ENCODE measurements at places on chromosomes 11 and 22.

DNA sequence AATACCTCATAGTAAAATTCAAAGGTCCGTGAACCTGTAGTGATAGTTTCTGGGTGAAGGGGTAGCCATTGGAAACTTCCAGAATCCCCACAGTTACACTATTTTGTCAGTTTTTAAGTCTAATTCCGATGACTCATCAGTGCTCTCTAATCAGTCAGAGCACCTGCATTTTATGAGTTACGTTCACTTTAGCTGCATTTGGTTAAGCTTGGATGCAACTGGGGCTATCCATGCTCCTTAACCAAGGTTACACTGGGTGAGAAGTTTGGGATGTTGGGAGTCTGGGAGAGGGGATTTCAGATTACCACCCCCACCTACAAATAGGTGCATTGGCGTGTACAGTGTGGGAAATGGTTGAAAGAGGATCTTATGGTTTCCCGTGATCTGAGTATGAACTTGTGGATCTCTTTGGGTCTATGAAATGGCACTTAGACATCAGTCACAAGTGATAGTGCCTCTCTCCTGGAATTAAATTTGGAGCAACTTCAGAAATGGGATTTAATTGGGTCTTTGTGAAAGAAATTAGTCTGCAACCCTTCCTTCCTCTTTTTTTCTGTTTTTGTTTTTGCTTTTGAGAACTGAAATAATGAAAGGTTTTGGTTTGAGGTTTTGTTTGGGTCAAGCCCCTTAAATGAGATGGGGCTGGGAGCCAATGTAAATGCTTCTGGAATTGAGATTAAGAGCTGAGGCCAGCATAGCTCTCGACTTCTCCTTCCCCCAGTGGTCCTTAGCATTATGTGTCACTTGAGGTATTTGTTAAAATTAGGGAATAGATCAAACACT lies 31.5 kb downstream of the EHF start:
- DNase-seq: no peak

DNA sequence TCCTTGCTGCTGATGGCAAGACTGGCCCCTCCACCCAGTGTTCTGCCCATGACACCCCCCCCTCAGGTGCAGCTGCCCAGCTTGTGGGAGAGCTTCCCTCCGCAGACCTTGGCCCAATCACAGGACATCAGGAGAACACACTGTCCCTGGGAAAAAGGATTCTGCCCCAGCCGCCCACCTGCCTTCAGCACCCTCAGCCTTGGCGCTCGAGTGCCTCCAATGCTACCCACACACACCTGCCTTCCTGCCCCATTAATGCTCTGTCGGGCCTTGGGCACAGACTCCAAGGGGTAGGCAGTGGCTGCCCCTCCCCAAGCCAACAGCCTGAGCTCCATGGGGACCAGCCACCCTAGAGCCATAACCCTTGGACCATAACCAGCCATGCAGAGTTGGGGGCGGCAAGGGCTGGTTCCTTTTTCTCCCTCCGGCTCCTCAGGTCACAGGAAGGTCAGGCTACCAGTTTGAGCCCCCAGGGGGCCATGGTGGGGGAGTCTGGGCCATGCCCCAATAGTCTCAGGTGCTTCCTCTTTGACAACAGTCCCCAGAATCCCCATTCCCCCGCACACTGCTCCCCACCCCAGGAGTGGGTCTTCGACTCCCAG lies 1.3 kb upstream of the ZNF70 start:
- no peak for DNase-seq

DNA sequence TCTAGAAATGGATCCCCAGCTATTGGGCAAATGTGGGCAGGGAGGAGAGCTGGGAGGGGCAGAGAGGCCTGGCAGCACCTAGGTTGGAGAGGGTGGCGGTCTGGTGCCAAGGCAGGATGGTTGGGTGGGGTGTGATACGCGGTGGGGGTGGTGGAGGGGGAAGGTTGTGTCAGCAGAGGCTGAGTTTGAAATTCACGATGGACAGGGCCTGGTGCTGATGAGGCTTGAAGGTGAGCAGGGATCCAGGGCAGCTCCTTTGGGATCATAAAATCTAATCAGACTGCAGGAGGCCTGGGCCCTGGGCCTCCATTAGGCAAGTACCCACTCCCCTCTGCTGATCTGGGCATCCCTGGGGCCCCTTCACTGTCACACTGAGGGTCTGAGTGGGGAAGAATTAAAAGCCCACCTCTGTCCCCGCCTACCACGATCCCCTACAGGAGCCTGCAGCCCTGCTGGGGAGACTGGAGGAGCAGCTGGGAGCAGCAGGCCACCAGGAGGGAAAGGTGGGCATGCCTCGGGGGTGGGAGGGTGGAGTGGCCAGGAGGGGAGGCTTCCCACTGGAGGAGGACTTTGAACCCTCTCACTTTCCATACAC lies 24.0 kb downstream of the IGLL1 start:
- no peak for DNase-seq

DNA sequence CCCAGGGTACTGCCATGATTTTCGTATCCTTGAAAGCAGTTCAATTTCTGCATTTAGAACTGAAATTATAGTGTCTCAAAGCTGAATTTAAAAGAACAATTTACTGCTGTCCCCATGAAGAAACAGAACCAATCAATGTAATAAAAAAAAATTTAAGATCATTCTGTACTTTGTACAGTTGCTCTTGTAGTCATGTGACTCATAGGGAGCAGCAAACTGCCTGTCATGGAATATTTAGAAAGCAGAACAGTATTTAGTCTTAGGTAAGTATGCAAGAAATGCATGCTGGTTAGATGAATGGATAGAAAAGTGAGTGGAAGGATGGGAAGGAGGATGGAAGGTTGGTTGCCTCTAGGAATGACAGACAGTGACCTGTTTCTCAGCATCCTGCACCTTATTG lies 450.9 kb downstream of the RAB38 start:
- no peak for DNase-seq

DNA sequence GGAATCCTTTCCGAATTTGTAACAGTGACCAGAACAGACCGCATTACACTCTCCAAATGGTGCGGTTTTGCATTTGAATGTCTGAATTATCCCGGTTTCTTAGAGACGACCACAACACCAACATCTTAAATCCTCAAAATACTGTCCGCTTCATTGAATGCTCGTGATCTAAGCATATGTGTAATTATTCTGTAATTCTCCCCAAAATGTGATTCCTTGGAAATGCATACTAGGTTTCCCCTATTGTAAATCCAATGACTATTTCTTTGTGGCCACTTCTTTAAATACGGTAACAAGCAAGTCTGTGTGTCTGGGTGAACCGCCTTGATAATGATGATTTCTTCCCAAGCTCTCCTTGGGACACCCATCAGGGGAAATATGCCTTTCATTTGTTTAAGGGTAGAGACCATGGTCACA lies 87.3 kb upstream of the DBX1 start:
- DNase-seq: no peak

DNA sequence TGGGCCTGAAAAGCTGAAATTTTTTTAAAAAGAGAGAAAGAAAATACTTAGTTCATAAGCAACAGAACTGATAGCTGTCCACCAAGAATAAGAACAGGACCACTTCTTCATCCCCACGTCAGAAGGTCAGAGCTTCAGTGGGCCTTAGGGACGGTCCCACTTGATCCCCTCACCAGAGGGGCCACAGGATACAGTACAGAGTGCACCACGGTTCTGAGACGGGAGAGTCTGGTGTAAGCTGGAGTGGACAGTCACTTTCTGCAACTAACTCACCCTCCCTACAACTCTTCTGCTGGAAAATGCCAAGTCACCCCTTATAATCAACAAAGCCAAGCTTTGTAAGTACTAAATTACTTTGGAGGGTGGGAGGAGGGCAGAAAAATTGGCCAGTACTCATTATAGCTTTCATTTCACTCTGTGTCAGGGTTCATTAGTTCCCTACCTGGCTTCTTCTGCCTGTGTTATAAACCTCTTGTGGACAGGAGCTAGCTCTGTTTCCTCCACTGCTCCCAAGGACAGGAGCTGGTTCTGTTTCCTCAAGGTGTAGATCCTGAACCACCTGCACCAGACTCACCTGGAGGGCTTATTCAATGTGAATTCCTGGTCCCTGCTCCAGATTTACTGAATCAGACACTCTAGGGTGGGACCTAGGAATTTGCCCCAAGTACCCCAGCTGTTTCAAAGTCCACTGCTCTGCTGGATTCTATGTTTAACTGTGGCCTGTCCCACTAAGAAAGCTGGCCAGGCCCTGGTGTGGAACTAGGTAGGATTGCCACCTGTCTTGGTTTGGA lies 39.6 kb downstream of the SCGB1A1 start:
- no peak for DNase-seq

- no peak for DNase-seq
These were observed 3.7 kb upstream of the MTFP1 start for GRCh38 chr22:30421695-30422480.
